ENCODE measurements at places on chromosomes 7 and 10.
A peak's percentile ranks its signal among the peaks of the same experiment; 100 is the strongest.

DNA sequence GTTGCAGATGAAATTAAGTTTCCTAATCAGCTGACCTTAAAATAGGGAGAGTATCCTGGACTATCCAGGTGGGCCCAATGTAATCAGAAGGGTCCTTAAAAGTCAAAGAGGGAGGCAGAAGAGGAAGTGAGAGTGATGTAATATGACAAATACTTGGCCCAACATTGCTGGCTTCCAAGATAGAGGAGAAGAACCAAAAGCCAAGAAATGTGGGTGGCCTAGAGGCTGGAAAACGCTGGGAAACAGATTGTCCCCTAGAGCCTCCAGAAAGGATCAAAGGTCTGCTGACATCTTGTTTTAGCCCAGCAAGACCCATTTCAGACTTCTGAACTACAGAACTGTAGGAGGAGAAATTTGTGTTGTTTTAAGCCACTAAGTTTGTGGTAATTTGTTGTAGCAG lies 79.7 kb upstream of the NOBOX start:
- DNase-seq: no peak

DNA sequence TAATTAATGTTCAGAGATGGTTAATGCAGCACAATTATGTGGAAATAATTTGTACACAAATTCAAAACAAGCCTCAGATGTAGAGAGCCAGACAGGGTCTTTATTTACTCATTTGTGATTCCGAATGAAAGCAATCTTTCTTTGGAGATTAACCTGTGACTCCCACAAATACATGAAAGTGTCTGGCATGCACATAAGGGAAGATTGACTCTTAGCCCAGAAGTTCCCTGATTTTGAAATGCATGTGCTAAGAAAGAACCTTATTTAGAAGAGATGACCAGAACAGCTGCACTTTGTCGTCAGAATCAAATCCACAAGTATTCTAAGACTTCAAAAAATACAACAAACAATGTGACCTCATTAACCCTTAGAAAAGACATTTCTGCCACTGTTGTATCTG lies 45.1 kb downstream of the RNLS start:
- DNase-seq: peak; percentile 95

DNA sequence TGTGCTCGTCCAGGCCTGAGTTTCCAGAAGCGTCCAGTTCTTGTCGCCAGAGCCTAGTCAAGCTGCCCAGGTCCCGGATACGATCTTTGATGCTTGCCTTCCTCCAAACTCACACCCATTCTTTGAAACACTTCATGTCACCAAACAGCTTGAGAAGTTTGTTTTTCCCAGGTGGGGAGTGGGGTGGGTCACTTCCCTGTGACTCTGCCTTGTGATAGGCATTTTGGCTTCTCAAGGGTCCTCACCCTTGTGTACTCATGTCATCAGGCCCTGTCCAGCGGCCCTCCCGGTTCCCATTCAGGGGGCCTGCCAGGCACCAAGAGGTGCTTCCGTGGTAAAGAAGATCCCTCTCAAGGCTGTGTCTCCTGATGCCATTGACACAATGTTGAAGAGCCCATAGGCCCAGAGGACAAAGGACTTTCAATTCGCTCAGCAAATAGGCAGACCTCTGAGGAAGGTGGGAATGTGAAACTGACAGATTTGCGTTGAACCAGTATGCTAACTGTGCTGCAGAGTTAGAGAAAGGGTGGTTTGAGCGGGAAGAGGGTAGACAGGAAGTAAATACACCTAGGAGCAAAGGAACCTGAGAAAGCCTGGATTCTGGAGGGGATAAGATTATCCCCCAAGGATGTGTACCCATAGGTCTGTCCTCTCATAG lies 24.7 kb upstream of the SFTPA1 start:
- no peak for DNase-seq

DNA sequence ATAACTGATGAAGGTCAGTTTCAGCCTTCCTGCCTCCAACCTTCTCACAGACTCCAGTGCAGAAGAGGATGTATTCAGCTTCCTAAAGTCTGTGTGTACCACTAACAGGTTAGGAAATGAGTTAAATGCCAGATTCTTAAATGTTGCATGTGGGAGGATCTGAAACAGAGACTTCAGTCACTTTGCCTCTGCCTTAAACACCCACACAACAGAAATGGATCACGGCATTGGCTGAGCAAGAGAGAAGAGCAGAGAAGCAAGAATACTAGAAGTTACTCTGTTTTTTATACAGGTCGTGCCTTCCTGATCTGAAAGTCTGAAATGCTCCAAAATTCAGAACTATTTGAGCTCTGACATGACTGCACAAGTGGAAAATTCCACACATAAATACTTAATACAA lies 98.9 kb upstream of the ARHGAP21 start:
- DNase-seq: no peak

- no peak for DNase-seq
These were observed 19.8 kb downstream of the MMRN2 start for GRCh38 chr10:86937502-86938154.

DNA sequence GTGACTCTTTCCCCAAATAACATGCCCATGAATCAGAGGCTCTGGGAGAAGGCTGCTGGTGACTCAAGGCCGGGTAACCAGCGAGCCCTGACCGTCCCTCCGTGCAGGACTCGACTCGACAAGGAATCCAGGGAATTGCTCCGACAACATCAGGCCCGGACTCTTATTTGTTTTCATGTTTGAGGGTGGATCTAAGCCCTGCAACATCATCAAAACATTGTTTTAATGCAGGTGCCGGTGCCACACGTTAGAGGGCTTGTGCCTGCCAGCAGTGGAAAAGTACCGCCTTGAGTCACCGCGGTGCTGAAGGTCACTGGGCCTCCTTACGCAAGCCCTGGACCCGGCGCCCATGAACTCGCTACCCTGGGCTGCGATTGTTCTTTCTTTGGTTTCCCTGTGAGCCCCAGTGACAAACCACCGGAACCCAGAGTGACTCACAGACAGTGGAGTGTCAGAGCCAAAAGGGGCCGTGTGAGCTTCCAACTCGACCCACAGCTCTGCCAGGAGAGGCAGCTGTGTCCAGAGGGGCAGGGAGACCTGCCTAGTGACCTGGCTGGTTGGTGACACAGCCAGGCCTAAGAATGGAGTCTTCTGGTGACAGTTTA lies 139.4 kb upstream of the SHH start:
- DNase-seq: peak; percentile 73
